ENCODE measurements at places on chromosomes 3 and 15.
A peak's percentile ranks its signal among the peaks of the same experiment; 100 is the strongest.

DNA sequence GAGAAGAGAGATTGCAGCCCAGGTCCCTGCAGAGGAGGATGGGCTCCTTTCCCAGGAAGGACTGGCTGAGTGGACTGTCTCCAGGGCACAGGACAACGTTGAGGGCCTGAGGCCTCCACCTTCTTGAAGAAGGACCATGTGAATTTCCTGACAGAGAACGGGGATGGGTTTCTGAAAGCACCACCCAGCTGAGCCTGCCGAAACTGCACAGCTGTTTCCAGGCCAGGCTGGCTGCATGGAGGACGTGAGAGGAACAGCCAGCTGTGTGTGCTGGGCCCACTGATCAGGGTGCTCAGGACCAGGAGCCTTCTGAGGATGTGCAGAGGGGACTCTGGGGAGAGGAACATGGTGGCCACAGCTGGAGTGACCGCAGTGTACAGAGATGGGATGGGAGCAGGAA lies 39.2 kb downstream of the HMCES start:
- DNase-seq: no peak

DNA sequence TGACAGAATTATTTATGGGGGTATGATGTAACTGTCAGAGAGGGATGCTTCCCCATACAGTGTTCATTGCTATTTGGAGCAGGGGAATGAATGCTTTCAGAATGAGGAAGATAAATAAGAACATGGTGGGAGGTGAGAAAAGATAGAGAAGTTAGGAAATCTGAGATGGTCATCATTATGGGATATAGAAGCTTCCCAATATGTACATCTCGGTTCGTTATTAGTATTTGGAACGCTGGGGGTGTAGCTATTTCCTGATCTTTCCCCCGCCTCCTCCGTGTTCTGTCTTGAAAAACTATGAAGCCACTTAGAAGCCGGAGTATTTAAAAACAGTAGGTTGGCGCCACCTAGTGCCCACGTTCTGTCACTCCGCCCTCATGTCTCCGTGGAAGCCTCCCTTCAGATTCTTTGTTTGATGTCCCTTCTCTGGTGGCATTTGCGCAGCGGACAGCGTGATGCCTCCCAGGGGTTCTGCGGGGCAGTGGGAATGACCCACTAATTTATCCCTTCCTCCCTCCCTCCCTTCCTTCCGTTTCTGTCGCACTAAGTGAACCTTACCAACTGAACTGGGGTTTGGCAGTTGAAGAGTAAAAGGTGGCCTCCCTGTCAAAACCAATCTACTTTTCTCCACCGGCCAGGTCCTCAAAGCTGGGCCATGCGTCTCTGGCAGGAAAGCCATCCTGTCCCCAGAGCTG lies 184.5 kb downstream of the FEZF2 start:
- DNase-seq: peak; percentile 25

GRCh38 chr3:41638381-41638780 lies 323.5 kb downstream of the ULK4 start:
- no peak for DNase-seq

DNA sequence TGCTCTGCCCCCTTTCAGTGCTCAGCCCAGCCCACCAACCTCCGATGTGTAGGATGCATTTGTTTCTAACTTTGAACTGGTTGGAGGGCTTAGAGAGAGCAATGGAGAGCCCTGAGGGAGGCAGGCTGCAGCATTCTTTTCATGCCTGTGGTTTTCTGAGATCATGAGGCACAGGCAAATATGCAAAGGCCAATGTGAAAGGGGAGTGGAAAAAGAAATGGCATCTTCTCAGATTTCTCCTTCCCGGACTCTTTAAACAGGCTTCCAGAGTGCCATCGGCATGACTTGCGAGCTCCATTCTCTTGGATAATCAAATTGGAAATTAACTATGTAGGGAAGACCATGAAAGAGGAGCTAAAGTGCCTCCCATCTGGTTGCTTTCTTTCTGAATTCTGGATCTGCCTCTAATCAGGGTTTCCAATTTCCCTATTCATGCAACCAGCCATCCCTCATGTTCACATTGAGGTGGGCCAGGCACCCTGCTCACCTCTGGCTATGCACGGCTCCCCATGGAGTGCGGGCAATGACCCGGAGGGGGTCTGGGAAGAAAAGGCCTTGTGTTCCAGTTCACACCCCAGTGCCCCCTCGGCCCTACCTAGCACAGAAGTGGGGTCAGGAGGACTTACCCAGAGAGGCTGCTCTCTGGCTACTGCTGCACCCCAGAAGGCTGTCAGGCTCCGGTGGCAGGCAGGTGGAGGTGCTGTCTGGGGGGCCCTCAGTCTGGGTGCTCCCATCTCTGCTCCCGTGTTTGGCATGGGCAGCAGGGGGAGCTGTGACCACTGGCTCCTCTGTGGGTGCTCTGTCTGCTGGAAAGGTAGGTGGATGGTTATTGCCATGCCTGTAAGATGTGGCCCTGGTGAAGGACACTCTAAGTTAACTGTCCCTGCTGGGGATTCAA lies 16.1 kb downstream of the AMOTL2 start:
- no peak for DNase-seq

- no peak for DNase-seq
Observed at GRCh38 chr15:30068326-30068725, 14.4 kb upstream of the GOLGA8J start.

- DNase-seq: no peak
Observed at GRCh38 chr15:59074607-59075006, 30.3 kb upstream of the CCNB2 start.

GRCh38 chr3:30915782-30916181 lies 21.3 kb upstream of the GADL1 start:
- DNase-seq: no peak

DNA sequence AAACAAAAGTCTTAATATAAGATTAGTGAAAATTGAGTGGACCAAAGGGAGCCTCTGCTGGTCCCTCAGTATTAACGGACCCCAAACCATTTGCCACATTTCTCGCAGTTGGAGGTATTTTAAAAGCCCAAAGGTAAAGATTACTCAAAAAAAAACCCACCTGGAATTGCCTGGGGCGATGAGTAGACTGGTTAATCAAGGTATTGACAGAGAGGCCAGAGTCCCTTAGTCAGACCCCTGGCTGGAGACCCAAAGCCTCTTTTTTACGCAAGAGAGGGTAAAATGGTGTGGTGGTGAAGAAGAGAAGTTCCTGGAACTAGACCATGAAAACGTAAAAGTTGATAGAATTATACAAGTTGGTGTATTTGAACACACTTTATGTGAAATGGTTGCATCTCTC lies 137.2 kb downstream of the IMPG2 start:
- DNase-seq: no peak

DNA sequence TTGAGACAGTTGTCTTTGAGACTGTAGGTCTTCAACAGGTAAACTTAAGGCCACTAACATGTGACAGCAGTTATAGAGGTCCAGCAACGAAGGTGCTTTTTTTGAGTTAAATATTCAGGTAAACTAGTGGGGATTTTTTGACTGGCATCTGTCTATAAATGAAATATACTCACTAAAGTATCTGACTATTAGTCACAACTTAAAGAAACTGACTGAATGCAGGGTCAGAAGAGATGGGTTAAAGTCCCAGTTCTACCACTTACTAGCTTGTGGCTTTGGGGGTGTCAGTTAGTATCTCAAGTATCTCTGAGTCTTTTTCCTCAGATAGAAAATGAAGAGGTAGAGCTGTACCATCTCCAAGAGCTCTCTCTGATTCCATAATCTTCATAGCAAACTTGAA lies 18.0 kb downstream of the MIX23 start:
- DNase-seq: no peak

GRCh38 chr3:30503446-30503845 lies 103.0 kb upstream of the TGFBR2 start:
- DNase-seq: no peak

DNA sequence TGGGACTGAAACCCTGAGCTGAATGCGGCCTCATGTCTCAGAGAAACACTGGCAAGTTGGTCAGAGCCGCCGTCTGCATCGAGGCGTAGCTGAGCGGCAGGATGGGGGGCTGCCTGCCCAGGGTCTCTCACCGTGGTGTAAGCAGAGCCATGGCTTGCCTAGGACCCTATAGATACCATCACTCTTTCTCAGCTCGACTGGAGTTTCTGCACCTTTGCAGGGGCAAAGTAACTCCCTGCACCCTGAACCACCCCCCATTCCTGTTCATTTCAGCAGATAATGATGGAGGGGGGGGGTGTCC lies 28.4 kb upstream of the NR2E3 start:
- DNase-seq: no peak

GRCh38 chr3:148641722-148642121 lies 56.0 kb upstream of the AGTR1 start:
- DNase-seq: no peak

GRCh38 chr3:142040941-142041491 lies 108.3 kb downstream of the TFDP2 start:
- peak; percentile 3 for DNase-seq

GRCh38 chr3:58520403-58521335 lies 16.3 kb downstream of the ACOX2 start:
- no peak for DNase-seq

DNA sequence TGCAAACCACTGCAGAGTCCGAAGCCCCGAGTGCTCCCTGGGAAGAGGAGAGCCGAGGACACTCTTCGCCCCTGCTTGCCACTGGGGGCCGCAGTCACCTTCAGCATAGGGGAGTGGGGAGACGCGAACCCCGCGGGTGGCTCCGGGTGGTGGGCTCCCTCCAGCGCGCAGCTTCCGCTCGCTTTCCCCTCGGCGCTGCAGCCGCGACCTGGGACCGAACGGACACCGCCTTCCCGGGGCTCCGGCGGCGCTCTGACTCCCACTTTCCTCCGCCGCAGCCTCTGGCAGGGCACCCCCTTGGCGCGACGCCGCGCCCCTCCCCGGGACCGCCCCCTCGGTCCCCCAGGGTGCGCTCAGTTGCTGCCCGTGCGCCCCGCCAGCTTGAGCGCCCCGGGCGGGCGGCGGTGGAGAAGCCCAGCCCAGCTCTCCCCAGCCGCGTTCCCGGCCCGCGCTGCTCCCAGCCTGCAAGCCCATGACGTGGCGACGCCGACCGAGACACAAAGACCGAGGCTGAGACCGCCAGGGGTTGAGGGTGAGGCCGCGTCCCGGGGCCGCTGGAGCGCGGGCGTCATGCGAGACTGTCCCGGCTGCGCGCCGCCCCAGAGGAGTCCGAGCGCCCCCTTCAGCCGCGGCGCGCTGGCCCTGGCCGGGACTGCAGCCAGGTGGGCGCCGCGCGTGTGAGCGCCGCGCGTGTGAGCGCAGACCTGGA lies at the start of gene MINAR1:
Gene MINAR1 (plus strand): TSS at position 701 of the 709 bp plus-strand sequence. CDS start 23,812 bp downstream, outside the sequence.
- DNase-seq: no peak

GRCh38 chr3:113158171-113158570 lies 53.2 kb upstream of the BOC start:
- DNase-seq: no peak

- DNase-seq: no peak
Observed at GRCh38 chr15:81859737-81860516, 185.9 kb downstream of the MEX3B start.

DNA sequence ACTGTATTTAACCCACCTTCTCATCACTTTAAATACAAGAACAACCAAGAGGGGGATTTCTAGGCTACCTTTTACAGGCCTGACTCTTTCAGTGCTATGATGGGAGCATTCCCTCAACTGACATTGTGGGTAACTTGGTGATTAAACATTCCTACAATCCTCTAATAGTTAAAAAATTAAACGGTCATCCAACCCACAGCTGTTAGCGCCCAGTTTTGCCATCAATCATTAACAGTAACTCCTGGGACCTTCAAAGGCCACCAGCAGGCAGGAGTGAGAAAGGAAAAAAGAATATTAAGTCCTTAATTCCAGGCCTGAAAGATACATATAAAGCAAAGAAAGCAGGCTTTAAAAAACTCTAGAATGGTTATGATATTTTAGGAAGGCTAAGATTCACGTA lies 512.1 kb downstream of the MAGI1 start:
- no peak for DNase-seq

DNA sequence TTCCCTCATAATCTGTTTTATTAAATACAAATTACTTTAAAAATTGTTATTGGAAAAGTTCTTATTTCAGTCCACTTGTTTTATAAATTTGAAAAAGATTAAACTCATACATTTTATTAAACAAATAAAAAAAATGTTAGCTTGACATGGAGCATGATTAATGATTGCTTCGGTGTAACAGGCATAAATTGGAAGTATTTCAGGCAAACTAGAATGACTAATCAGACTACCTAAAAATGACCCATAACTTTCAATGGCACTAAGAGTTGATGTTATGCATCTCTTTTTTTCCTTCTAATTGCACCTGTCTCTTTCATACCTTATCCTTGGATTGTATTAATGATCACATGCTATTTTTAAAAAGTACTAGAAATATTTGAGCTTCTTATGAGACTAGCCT lies 343.3 kb downstream of the ZNF385D start:
- DNase-seq: no peak

DNA sequence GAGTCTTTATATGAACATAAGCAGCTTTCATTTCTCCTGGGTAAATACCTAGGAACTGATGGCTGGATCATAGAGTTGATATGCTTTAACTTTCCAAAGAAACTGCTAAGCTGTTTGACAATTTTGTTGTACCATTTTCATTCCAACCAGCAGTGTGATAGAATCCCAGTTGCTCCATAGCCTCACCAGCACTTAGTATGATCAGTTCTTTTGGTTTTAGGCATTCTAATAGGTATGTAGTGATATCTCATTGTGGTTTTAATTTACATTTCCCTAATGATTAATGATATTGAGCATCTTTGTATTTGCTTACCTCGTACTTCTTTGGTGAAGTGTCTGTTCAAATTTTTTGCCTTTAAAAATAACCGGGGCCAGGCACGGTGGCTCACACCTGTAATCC lies 38.4 kb upstream of the SMAD6 start:
- no peak for DNase-seq

All from GDM1 (cell line).